ENCODE measurements at places on chromosomes 13 and 19.
A peak's percentile ranks its signal among the peaks of the same experiment; 100 is the strongest.

DNA sequence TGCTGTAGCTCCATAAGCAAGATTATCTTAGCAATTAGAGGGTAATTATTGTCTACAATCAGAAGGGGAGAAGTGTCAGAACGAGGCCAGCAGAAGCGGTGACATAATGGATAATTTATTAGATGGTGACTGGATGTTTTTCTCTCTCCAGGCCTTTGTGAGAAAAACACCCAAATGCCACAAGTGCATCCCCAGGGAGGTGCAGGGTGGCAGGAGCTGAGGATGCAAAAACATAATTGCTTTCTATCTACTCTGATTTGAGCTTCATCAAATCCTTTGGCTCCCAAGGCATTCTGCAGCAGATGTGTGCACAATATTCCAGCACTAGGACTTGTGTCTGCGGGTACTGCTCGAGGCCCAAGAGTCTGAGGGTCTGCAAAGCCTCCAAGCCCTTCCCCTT, 220.1 kb upstream of the SERP2 start:
- no peak for DNase-seq

GRCh38 chr13:25415241-25415640, 43.5 kb downstream of the ATP8A2 start:
- no peak for DNase-seq

DNA sequence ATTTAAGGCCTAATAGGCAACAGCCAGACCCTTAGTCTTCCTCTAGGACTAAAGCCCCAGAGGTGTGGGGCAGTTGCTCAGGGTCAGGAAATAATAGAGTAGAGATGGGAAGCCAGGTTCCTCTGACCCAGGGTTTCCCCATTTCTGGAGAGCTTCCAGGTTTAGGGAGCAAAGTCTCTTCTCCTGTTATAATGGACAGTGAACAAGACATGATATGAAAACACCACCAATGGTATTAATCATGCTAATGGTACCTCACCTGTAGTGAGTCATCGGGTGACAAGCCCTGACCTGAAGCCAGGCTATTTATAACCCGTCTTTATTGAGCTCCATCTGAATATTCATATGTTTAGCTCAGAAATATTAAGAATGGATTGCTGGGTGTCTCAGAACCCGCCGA, 24.6 kb downstream of the BICRA start:
- no peak for DNase-seq

DNA sequence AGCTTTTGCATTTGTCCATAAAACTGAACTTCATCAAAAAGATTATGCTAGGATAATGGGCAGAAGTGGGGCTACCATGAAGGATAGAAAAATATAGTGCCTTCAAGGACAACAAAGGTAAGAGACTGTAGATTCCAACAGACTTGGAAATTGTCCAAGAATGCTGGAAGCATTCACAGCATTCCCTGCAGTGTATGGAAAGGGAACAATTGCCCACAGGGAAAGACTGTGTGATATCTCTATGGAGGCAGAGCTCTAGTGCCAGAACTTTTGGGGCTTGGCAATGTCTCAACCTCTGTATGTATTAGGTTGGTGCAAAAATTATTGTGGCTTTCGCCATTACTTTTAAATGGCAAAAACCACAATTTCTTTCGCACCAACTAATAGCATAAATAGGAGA, 1598.8 kb upstream of the MIR17HG start:
- no peak for DNase-seq

GRCh38 chr19:33868076-33868735, 71.5 kb downstream of the KCTD15 start:
- no peak for DNase-seq

- no peak for DNase-seq
Measured at GRCh38 chr13:35086667-35087066, 144.6 kb downstream of the NBEA start.

- DNase-seq: peak; percentile 61
Measured at GRCh38 chr19:3125900-3126524, 9.8 kb upstream of the GNA15 start.

DNA sequence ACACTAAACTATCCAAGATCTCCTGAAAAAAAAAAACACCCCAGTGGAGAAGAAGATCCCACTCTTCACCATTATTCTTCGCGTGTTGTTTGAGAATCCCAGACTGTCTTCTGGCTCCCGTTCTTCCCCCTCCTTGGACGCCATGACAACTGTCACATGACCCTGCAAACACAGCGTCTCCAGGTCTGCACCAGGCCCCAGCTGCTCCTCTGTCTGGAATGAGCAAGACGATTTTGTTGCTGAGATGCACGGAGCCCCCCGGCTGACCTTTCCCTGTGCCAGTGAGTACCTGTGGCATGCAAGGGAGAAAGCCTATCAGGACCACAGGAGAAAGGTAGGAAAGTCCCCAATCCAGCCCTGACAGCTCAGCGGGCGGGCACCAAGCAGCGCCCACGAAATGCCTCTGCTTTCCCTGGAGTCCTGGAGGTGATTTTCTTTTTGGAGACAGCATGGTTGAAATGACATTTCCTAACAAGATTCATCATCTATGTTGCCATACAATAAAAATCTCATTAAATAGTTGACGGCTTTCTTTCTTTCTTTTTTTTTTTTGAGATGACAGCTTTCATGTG, at the start of gene CFAP97D2:
Gene CFAP97D2, plus strand, starts transcription at position 171 of the 572 bp plus-strand sequence. Its CDS starts 74 bp downstream, at position 245.
- no peak for DNase-seq

DNA sequence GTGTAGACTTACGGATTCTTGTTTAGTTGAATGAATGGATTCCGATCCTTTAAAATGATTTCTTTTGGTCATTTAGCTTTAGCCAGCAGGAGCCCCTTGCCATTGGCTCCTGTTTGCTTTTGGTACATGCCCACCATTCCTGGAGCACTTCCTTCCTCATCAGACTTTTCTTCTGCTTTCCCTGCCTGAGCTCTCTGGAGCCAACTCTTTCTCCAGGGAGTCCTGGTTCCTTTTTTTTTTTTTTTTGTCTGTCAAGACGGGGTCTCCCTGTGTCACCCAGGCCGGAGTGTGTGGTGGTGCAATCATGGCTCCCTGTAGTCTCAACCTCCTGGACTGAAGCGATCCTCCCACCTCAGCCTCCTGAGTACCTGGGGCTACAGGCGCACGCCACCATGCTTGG, 37.8 kb downstream of the SMARCA4 start:
- no peak for DNase-seq

DNA sequence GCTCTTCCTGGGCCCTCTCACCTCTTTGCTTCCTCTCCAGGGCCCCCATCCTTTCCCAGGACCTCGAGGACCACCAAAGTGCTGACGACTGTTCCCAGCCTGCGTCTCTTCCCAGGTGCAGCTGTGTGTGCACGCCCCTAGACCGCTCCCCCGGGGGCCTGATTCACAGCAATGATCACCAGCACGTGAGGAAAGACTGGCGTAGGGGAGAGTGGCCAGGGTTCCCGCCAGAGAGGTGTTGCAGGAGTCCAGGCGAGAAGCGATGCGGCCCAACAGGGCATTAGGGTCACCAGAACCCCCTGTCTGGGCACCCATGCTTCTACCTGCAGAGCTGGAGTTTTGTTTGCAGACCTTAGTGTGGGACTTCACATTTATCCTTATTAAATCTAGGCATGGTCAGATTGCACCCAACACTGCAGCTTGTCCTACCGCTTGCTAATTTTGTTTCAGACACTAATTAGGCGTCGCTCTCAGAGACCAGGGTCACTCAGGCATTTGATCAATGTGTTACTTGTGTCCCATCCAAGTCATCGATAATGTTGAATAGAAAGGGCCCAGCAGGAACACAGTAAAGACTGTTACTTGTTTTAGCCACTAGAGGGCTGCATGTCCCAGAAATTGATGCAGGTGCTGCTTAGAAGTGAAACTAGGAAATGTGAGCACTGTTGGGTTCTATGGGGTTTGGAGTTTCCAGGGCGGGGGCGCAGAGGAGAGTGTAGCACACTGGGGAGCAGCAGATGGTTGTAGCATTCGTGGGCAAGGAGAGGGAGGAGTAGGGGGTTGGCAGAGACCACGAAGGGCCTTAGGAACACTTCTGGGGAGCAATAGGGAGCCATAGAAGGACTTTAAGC, 53.2 kb downstream of the CDADC1 start:
- peak; percentile 86 for DNase-seq

DNA sequence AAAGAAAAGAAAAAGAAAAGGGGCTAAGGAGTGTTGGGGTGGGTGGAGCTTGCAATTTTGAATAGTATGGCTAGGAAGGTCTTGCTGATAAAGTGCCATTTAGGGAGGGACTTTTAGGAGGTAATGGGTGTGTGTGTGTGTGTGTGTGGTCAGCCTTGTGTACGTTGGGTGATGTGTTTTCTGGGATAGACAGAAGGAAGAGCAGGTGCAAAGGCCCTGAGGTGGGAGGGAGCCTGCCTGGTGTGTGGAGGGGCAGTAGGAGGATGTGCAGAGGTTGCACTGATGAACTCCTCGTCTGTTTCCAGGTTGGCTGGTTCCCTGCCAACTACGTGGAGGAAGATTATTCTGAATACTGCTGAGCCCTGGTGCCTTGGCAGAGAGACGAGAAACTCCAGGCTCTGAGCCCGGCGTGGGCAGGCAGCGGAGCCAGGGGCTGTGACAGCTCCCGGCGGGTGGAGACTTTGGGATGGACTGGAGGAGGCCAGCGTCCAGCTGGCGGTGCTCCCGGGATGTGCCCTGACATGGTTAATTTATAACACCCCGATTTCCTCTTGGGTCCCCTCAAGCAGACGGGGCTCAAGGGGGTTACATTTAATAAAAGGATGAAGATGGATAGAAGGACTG, 30.5 kb upstream of the ADGRE1 start:
- no peak for DNase-seq

DNA sequence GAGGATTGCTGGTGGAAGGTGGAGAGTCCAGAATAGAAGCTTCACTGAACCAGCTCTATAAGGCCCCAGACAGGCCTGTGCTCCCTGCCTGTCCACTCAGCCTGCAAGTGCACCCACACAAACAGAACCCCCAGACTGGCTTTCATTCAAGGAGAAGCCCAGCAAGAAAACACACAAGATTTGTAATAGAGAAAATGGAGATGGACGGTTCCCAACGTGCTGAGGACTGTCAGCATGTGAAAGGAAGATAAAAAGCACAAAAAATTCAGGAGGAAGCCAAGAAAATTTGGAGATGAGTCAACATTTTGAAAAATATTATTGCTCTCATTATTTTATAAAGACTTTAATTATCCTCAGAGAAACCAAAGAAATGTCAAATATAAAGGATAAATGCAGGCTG, 218.2 kb upstream of the SLC10A2 start:
- no peak for DNase-seq

DNA sequence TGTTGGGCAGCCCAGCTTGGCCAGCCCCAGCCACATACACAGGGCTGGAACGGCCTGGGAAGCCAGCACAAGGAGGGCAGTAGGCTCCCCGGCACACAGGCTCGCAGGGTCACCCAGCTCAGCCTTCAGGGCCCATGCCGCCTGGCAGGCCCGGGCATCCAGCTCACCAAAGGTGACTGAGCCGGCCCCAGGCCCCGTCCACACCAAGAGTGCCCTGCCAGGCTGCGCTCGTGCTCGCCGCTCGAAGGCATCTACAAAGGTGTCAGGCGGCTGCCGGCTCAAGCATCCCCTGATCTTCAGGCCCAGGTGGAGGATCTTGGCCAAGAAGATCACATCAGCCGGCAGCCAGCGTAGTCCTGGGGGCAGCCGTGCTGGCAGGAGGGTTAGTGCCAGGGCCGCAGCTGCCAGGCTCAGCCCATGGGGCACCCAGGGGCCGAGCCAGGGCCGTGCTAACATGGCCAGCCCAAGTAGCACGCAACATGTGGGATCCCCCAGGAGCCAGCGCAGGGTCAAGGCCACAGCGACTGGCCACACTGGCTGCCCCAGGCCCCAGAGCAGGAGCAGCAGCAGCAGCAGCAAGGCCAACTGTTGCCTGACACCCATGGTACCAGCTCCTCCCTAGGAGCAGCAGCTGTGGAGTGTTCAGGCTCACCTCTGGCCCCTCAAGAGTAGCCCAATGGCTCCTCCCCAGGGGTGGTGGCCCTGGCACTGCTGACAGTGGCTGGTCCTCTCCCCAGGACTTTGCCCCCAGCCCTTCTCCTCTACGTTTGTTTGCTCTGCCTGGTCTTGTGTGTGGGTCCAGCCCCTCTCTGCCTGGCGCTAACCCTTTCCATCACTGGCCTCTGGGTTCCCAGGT, at the start of gene SLC27A5:
Gene SLC27A5, minus strand, starts transcription at position 640 of the 856 bp plus-strand sequence. Its CDS starts 37 bp downstream, at position 603.
- DNase-seq: no peak

DNA sequence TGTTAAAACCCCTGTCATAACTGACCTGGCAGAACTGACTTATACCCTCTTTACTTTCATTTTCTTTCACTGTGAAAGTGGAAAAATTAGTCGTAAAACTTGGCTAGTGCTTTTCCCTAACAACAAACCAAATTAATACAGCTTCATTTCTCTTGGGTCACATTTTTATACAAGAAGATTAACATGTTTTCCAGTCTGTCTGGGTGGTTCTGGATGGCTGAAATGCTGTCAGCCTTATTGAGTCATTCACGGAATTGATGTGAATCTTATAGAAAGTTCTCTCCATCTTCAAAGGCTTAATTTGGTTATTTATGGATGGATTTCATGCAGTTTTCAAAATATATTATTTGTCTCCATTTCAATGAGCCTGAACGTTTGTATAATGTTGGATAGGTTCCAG, 440.0 kb downstream of the KCTD12 start:
- DNase-seq: no peak

DNA sequence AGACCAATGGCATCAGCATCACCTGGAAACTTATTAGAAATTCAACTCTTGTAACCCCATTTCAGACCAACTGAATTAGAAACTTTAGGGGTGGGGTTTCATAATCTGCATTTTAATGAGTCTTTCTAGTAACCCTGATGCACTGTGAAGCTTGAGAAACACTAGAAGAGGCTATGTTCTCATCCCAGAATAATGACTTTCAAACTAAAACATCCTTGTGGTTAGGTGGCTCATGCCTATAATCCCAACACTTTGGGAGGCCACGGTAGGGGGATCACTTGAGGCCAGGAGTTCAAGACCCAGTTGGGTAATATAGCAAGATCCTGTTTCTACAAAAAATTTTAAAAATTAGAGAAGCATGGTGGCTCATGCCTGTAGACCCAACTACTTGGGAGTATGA, 402.4 kb downstream of the DLEU7 start:
- no peak for DNase-seq

DNA sequence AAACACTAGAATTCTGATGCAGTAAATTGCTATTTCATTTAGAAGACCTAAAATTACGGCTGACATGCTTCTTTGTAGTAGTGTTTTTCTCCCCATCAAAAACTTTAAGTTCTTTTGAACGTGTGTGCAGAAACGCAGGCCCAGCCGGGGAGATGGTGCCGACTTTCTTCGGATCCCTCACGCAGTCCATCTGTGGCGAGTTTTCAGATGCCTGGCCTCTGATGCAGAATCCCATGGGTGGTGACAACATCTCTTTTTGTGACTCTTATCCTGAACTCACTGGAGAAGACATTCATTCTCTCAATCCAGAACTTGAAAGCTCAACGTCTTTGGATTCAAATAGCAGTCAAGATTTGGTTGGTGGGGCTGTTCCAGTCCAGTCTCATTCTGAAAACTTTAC, 98.3 kb downstream of the TNFRSF19 start:
- DNase-seq: no peak

GRCh38 chr19:31629579-31630363, 280.5 kb upstream of the TSHZ3 start:
- DNase-seq: no peak

GRCh38 chr13:84844473-84844872, 954.7 kb downstream of the SLITRK6 start:
- no peak for DNase-seq

GRCh38 chr19:55580628-55581144, at the start of gene ZNF579:
Gene ZNF579 (minus strand): TSS chr19:55580848. CDS start chr19:55579639, 1,209 bp downstream.
- peak; percentile 72 for DNase-seq

- no peak for DNase-seq
Measured at GRCh38 chr19:55369653-55370304, 484 bp downstream of the IL11 start.
